ENCODE measurements at places on chromosomes 11 and 22.
A peak's percentile ranks its signal among the peaks of the same experiment; 100 is the strongest.

DNA sequence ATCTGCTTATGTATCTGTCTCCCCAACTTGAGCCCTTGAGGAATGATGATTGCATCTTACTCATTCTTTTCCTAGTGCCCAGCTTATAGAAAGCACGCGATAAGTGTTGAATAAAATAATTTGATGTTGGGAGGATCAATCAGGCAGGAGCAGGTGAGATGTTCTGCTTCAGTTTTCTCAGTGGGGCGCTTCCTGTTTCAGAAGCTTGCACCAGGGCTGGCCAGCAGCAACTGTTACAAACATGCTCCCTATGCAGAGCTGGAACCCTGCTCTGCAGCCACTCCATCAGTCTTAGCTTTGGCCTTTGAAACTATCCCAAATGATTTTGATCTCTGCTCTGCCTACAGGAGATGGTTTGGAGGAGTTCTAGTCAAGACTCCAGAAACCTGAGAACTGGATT is 3.9 kb downstream of the ENDOD1 start:
- DNase-seq, result no peak

DNA sequence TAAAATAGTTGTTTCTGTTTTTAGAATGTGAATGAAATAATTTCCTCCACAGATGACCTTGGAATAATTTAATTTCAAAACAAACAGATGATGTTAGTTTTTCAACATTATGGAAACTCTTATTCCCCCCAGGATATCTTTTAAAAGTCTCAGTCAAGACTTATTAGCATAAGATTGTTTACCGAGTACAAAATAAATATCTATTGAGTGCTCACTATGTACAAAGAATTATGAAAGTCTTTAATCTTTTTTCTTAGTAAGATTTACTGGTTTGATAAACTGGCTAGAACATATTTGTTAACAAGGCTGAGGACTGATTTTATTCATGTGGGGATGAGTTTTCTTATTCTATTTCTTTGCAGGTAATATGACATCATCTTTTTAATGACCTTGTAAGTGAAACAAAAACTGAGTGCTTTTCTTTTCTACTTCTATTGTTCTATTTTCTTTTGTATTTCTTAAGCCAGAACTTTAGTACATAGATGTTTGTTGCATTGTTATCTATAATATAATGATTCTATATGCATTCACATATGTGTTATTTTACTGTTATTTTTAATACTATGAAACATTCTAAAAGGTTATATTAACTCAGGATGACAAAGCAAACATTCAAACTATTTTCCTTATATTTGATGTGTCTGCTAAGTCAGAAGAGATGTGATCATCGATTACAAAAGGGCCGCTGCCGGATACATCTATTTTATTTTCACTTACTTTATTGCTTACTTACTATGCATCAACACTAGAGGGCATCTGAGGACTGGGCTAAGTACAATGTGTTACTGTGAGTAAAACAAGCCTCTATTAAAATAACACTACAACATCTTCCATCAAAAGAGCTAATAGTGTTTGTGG is 111.0 kb upstream of the ARHGAP42 start:
- peak; percentile 24 for DNase-seq

GRCh38 chr11:40787224-40787623 is 672.2 kb downstream of the LRRC4C start:
- DNase-seq, result no peak

DNA sequence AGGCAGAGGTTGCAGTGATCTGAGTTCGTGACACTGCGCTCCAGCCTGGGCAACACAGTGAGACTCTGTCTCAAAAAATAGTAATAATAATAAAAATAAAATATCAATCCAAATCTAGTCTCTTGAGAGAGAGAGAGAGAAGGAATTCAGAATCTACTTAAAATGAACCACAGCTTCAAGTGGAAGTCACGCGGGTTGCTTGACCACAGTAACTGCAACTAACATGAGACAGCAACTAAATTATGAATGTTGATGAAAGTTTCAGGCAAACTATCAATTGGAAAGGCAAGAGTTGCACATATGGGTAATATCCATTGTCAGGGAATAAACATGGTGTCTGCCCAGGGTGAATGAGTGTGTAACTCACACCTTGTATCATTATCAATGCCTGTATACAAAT is 12.5 kb downstream of the POU2AF2 start:
- no peak for DNase-seq

DNA sequence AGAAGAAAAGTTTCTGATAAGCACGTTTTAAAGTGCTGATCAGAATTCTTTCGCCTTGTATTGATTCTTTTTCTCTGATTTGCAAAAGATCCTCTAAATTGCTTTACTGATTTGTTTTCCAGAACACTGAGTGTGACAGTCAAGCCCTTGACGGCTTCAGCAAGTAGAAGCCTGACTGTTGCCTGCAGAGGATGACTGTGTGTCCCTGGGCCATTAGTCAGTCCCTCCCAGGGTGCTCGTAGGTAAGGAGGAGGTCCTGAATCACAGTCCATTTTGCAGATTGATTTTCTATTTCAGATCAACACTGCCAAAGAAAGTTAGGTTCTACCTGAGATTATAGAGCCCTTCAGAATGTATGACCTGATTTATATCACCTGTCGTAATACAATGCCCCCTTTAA is 38.6 kb upstream of the POGLUT3 start:
- DNase-seq, result no peak

DNA sequence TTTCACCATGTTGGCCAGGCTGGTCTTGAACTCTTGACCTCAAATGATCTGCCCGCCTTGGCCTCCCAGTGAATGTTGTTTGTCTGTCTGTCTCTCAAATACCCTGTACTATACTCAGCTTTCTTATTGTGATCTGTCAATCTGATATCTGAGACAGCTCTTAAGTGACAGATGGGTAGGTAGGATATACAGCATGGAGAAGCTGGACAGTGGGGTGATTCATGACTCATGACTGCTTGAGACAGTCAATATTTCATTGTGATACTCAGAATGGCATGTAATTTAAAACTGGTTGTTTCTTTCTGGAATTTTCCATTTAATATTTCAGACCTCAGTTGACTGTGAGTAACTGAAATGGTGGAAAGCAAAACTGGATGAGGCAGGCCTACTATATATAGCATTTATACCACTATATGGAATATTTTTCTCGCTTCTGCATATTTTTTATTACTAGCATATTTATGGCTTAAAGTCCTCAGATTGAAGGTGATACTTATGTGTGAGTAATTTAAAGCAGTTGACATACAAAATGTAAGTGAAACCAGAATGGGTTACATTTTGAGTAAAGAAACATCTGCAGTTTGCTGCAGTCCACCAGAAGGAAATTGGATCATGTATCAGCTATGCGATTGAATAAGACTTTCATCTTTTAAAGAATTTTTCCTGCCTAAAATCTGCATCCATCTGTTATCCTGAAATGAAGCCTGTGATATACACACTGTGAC is 22.3 kb downstream of the ARHGAP42 start:
- no peak for DNase-seq

GRCh38 chr22:34080433-34080832 is 160.2 kb upstream of the LARGE1 start:
- no peak for DNase-seq

DNA sequence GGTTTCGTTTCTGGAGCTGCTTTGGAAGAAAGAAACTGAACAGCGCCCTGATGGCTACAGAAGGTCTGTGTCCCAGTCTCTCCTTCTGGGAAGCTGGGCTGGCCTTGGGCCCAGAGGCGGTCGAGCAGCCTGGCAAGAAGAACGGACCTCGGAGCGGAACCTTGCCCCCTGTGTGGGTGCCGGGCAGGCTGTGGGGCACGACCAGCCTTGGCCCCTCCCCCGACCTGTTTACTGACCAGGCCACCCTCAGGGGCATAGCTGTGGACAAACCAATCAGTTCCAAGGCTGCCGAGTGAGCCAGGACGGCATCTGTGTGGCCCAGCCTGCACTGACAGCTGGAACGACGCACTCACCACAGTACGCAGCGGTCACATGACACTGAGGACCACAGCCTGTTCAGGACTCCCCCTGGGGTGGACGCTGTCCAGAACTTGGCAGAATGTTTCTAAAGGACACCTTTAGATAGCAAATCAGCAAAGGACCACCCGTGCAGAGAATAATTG is 7.2 kb downstream of the PIM3 start:
- peak; percentile 31 for DNase-seq

Measured in activated CD4-positive, alpha-beta T cell treated with anti-CD3 and anti-CD28 coated beads for 36 hours (primary cell).